Osteoblast (primary cell): ENCODE measurements at places on chromosomes 16 and 17.
A peak's percentile ranks its signal among the peaks of the same experiment; 100 is the strongest.

- DNase-seq = peak; percentile 95
These were observed 2.9 kb downstream of the SLC16A3 start for GRCh38 chr17:82231562-82232321.

- no peak for DNase-seq
These were observed 29.3 kb downstream of the ADCY7 start for GRCh38 chr16:50295541-50296132.

DNA sequence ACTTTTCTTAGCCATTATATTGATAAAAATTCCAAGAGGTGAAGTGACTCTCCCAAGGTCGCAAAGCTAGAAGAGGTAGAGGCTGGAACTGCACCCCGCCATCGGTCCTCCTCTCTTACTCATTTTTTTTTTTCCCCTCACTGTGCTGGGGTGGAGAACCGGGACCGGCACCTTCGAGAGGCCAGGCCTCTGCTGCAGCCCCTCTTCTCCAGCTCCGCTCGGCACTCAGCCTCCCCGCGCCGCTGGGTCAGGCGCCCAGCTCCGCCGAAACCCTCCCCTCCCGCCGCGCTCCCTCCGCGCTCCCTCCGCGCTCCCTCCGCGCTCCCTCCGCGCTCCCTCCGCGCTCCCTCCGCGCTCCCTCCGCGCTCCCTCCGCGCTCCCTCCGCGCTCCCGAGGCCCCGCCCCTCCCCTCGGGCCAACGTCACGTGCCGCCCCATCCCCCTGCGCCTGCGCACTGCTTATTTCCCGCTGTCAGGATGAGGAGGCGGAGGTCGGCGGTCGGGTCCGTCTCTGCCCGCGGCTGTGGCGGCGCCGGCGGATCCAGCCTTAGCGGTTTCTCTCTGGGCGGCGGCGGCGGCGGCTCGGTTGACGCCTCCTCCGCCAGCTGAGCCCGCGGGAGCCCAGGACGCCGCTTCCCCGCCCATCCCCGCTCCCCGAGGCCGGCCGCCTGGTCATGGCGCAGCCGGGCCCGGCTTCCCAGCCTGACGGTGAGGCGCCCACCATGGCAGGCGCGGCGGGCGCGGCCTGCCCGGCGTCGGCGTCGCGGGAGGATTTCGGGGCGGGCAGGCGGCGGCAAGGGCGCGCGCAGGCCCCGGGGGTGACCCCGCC lies at the start of gene RABEP1:
Gene RABEP1 (plus strand): TSS at position 471 of the 828 bp plus-strand sequence. CDS start 203 bp downstream, at position 674.
- DNase-seq = peak; percentile 99

- no peak for DNase-seq
These were observed 23.8 kb downstream of the FAM222B start for GRCh38 chr17:28818819-28819221.

- DNase-seq = no peak
These were observed 24.0 kb downstream of the REXO5 start for GRCh38 chr16:20830372-20830771.

DNA sequence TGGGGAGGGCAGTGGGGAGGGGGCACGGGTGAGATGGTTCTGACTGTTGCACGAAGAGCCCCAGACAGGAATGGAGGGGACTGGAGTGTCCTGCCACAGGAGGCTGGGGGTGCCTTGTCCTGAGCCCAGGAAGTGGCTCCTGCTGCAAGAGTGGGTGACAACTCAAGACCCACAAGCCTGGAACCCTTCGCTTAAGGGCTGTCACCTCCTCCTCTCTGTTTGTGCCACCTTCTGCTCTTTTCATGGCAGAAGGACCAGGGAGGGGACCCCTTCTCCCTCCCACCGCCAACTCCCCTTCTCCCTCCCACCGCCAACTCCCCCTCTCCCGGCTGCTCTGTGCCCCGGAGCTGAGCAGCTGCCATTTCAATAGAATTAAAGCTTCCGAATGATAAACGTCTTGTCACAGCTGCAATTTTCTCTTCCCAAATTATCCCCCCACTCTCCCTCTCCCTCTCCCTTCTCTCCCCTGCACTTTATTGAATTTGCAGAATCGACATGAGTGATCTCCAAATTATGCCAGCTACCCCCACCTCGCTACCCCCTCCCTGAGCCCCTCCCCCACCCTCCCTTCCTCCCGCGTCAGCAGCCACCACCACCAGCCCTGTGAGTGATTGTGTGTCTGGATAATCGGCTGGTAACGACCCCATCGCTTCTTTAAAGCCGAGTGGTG lies 13.7 kb downstream of the GJD3 start:
- DNase-seq = peak; percentile 44

DNA sequence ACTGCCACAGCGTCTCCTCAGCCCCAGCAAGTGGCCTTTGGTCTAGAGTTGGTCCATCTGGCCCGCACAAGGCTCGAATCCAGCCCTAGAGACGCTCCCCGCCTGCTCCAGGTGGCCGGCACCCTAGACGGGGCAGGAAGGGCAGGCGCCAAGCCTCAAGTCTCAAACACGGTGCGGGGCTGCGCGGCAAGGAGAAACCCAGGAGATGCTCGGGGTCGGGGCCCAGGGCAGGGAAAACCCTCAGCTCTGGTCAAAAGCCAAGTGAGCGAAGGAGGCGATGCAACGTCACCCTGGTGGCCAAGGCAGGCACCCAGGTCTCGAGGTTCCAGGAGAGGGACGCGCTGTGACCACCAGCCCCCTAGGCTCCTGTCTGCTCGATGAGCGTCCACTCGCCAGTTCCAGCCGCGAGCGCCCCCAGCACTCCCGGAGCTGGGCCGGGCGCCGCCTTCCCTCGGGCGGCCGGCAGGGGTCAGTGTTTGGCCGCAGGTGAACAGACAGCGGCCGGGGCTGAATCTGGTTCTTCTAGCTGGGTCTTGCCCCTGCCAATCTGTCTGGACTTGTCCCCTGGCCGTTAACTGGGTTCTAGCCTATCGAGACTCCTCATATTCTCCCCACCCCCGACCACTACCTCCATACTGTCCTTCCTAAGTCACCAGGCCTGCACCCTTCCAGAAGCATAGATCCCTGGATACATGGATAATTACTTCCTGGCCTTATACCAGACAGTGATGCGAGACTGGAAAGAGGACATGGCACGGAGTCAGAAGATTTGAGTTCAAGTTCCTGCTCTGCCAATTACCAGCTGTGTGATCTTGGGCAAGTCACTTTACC lies 44.0 kb downstream of the PRAC1 start:
- peak; percentile 89 for DNase-seq

GRCh38 chr16:27433636-27434035 lies 31.7 kb downstream of the IL21R start:
- no peak for DNase-seq

GRCh38 chr17:1561420-1562175 lies 994 bp downstream of the PITPNA start:
- peak; percentile 94 for DNase-seq

DNA sequence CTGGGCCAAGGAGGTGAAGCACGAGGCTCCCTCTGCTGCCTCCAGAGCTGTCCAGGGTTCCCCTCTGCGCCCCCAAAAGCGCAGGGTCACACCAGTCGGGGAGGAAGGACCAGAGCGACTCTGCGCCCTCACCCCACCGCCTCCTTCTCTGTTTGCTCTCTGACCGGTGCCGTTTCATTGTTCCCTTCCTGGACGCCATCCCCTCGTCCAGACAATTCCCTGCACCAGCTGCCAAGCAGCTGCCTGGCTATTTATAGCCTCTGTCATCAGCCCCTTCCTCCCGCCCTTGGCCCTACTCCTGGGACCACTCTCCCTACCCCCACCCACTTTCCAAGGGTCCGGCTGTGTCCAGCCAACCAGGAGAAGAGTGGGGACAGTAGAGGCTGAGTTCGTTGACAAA lies 68.8 kb upstream of the CREBBP start:
- DNase-seq = peak; percentile 41

GRCh38 chr17:63082952-63083351 lies 116.9 kb downstream of the TANC2 start:
- peak; percentile 58 for DNase-seq

GRCh38 chr17:48357779-48358602 lies 72.0 kb downstream of the SKAP1 start:
- DNase-seq = no peak

DNA sequence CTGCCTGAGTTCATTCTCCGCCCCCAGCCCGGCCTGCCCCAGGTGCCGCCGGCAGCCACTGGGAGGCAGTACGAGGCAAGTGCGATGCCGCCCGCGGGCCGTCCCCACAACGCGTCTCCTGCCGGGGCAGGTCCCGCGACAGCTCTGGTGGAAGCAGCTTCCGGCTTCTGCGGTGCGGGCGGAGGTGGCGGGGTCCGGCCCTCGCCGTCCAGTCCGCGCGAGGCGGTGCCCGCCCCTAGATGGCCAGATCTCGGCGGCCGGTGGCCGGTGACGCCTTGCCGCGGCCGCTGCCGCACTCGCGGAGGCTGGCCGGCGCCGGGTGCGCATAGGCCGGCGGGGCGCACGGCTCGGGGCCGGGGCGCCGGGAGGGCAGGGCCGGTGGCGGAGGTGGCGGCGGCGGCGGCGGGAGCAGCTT lies 1.8 kb downstream of the GJD3 start:
- DNase-seq = peak; percentile 99

DNA sequence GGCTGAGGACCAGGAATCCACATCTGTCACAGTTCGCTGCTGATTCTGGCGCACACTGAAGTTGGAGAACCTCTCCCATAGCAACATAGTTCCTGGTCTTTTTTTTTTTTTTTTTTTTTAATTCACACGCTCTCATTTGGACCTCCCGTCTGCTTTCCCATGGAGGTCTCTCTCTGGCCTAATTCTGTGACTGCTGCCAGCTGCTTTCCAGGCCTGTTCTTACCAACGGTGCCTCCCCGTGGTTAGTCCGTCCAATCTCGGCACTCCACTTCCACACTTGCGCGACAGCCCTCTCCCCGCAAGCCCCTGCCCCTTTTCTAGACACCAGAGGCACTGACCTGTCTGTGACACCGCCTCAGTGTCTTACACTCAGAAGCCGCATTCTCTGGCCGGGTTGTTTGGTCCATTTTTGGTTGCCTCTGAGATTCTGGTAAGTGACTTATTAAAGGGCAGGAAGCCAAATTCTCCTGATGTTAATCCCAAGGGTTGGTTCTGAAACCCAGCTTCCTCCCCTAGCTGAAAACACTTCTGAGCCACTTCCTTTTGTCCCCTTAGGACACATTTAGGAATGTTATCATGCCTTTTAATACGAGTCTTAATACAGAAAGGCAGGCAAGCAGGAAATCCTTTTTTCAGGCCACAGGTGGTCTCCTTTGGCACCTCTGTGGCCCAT lies 1.1 kb upstream of the AKTIP start:
- DNase-seq = no peak

GRCh38 chr16:11349599-11350276 lies 4.5 kb downstream of the RMI2 start:
- DNase-seq = peak; percentile 90

GRCh38 chr16:14263011-14263410 lies 191.9 kb downstream of the MRTFB start:
- no peak for DNase-seq

GRCh38 chr17:83201206-83202001 lies 122.0 kb downstream of the METRNL start:
- DNase-seq = peak; percentile 47

DNA sequence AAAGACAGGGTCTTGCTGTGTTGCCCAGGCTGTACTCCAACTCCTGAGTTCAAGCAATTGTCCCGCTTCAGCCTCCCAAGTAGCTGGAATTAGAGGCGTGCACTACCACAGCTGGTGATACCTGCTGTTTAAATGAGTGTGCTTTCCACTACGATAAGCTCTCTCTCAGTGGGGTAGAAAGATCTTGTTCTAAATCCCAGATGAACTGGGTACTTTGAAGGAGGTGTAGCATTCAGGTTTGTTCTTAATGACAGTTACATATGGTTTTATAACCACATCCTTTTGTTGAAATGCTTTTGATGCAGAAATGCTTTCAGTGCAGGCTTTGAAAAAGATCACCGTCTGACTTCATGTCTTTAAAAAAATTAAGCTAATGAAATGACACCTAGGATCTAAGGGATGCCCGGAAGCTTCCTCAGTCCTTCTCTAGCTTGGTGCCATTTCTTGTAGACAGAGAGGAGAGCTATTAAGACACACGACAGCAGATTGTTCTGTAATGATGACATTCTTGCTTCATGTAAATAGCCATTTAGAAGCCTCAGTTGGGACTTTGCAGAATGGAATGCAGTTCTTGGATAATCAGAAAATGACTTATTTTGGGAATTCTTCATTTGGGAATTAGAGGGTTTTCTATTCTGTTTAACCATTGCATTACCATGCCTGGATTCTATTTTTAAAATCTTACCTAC lies 19.5 kb downstream of the PMM2 start:
- DNase-seq = no peak

- DNase-seq = peak; percentile 100
These were observed at the start of gene PDPK1 for GRCh38 chr16:2537451-2538379. Gene PDPK1, plus strand, starts transcription at chr16:2538021. Its CDS starts 92 bp downstream, at chr16:2538113.

DNA sequence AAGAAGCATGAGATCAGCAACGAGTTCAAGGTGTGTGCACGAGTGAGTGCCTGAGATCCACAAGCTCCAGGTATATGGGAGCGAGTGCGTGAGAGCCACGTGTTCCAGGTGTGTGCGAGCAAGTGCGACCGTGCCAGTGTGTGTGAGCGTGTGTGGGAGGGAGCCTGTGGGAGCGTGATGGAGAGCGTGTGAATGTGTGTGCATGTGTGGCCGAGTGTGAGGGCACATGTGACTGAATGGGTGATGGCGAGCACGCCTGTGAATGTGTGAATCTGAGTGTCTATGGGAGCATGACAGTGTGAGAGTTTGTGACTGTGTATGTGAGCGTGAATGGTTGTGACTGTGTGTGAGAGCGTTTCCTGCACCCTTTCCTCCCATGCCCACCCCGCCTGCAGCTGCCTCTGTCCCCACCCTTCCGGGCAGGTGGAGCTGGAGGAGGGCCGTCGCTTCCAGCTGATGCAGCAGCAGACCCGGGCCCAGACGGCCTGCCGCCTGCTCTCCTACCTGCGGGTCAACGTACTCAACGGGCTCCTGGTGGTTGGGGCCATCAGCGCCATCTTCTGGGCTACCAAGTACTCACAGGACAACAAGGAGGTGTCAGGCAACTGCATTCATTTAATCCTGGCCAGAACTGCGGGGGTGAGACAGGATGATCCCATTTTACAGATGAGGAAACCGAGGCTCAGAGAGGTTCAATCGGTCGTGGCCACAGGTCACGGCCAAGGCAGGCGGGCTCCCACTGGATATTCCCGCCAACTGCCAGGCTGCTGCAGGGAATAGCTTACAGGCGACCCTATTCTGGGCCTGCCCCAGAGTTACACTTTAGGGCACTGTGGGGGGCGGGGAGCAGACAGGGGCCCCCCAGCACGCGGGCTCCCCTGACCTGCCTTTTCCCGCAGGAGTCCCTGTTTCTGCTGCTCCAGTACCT lies 3.7 kb downstream of the TMC8 start:
- DNase-seq = peak; percentile 89

DNA sequence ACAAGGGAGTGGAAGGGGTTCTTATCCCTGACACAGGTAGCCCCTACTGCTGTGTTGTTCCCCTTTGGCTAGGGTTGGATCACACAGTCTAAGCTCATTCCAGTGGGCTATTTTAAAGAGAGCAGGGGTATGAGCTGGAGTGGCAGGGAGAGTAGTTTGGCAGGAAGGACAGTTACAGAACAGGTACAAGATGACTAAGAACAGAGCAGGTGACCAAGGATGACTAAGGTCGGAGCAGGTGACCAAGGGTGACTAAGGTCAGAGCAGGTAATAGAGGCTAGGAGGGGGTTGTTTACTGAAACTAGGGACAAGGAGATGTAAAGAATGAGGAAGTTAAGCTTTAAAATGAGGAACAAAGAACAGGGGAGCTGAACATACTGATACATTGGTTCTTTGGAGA lies 58.8 kb downstream of the UTP18 start:
- DNase-seq = no peak
